ENCODE measurements at places on chromosomes 2 and 18.

DNA sequence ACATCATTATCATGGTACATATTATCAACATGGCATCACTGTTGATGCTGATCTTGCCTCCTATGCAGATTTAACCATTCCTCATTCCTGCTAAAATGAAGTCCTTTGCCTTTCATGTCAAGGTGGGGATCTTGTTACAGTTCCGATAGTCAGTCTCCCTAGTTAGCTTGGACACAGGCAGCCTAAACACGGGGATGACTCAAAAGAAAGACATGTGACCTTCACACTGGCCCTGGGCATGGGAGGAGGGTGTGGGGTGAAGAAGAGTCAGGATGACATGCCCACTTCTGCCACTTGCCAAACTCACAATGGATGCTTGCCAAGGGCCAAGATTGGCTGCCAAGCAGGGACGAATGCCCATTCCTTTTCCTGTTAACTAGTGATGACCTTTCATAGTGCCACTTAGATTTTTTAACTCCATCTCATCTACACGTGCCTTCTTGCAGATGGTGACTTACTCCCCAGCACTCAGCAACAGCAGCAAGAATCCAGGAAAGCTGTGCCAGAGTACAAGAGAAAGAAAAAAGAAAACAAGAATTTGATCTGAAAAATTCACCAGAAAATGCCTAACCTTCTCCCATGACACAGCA is 13.9 kb upstream of the SLC1A4 start:
- DNase-seq, result peak; percentile 28

DNA sequence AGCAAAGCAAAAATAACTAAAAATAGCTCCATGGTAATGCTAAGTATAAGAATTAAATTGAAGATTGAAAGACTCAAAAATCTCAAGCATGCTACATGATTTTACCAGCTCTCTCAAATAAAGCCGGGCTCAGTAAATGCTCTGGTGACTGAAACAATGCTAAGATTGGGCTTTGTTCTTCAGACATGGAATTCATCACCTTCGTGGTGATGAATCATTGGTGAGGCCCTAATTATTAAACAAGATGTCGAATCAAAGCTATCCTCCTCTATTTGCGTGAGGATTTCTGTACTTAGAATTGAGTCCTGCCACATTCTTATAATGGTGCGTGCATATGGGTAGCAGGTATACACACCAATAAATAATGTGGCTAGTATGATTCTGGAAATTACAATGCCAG is 58.8 kb upstream of the LRRTM1 start:
- DNase-seq, result no peak

- no peak for DNase-seq
Observed at GRCh38 chr2:142870526-142870925, 6.9 kb upstream of the KYNU start.

DNA sequence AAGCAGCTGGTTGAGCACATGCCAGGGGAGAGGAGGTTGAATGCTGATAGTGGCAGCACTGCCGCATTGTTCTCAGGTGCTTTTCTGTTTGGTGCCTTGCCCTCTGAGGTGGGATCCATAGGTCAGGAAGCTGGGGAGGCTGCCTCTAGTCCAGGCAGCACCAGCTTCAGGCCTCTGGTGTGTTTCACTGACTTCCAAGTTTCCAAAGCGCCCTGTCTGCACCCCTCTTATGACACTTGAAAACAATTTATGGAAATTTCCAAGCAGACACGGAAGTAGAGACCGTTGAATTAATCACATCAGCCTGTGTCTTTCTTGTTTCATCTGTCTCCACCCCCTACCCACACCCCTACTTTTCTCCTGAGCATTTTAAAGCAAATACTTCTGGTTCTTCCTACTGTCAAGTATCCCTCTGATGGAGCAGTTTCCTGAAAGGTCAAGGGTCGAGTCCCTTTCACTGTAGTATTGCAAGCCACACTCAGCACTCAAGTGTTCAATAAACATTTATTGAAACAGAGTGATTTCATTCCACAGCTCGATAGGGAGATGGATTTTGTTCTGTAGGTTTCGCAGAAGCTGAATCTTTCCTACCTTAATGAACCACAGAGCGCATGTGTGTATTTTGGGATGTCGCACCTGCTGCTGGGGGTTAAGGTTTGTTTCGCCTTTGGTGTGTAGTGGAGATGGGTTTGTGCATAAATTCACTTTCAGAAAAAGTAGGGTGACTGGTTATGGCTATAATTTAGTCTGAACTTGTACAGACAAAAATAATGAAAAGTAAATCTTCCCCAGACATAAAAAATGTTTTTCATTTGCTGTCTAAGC is 21.4 kb downstream of the DGKD start:
- DNase-seq, result peak; percentile 48

DNA sequence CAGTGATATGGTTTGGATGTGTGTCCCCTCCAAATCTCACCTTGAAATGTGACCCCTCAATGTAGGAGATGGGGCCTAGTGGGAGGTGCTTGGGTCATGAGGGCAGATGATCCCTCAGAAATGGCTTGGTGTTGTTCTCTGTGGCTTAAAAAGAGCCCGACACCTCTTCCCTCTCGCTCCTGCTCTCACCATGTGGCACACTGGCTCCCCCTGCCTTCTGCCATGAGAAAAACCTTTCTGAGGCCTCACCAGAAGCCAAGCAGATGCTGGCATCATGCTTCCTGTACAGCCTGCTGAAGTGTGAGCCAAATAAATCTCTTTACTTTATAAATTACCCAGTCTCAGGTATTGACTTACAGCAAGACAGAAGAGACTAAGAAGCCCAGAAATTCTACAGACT is 357.1 kb downstream of the NRXN1 start:
- peak; percentile 42 for DNase-seq

- DNase-seq, result no peak
Observed at GRCh38 chr2:218963601-218964000, 4.1 kb downstream of the CDK5R2 start.

GRCh38 chr2:137955536-137955935 is 8.7 kb upstream of the HNMT start:
- no peak for DNase-seq

DNA sequence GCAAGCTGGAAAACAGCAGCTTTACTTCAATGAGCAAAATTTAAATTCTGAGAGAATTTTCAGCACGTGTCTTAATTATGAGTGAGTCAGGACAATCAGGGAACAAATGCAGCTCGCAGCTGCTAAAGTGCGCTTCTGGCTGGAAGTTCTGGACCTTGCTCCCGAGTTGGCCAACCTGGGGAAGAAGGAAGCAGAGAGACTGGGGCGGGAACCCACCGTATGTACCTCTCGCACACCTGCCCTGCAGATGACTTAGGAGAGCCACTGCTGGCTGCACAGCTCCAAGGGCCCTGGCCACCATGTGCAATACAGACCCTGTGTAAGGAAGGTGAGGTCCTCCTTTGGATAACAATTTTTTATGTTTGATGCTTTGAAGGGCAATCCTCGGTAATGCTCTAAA is 42.4 kb downstream of the REEP1 start:
- DNase-seq, result no peak
